ENCODE measurements at places on chromosomes 7 and 10.

GRCh38 chr10:103559776-103560175 lies 66.3 kb downstream of the NEURL1 start:
- no peak for DNase-seq

DNA sequence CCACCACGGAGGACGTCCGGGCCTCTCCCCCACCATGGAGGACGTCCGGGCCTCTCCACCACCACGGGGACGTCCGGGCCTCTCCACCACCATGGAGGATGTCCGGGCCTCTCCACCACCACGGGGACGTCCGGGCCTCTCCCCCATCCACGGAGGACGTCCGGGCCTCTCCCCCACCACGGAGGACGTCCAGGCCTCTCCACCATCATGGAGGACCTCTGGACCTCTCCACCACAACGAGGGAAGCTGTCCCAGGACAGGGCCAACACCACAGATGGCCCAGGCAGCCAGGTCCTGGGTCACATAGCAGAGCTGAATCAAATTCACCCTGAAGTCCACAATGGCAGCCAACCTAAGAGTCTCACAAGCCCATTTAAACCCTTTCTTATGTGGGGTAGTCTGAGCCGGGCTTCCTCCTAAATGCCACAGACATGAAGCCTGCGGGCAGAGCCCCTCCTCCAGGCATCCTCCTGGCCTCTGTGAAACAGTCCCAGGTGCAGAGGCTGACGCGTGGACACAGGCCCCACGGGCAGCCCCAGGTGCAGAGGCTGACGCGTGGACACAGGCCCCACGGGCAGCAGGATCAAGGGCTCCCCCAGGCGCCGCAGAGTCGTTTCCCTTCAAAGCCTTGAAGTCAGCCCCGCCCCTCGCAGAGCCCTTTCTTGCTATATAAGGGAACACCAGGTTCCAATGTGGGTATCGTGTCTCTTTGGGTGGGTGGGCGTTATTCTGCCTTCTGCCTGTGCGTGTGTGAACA lies 47.0 kb downstream of the FOXL3 start:
- DNase-seq, result no peak

DNA sequence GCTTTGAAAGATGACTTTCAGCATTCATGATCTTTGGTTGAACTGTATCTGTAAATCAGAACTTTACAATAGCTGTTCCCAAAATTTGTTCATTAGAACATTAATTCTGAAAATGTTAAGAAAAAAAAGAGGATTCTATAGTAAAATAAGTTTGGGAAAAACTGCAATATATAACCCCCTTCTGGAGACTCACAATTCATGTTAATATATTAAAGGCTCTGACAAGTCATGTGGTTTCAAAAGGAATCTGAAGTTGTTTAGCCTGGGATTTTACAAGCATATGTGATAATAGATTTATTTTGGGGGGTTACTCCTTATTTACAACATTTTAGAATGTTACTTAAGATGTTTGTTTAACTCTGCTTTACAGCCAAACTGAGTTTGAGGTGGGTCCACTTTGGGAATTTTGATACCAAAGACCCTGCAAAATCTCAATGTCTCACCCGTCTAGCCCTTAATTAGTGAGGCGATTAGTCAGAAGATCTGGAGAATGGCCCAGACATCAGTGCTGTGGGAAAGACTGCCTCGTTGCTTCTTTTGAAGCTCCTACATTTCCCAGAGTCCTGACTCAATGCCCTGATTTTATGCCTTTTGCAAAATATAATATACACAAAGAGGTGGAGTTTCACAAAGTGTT lies 40.0 kb downstream of the CDK1 start:
- DNase-seq, result no peak

GRCh38 chr10:17669185-17669872 lies 25.4 kb downstream of the STAM start:
- no peak for DNase-seq

- no peak for DNase-seq
Measured at GRCh38 chr10:98365406-98366061, 49.4 kb downstream of the PYROXD2 start.

GRCh38 chr10:101066146-101066895 lies 4.5 kb downstream of the KAZALD1 start:
- peak; percentile 50 for DNase-seq

DNA sequence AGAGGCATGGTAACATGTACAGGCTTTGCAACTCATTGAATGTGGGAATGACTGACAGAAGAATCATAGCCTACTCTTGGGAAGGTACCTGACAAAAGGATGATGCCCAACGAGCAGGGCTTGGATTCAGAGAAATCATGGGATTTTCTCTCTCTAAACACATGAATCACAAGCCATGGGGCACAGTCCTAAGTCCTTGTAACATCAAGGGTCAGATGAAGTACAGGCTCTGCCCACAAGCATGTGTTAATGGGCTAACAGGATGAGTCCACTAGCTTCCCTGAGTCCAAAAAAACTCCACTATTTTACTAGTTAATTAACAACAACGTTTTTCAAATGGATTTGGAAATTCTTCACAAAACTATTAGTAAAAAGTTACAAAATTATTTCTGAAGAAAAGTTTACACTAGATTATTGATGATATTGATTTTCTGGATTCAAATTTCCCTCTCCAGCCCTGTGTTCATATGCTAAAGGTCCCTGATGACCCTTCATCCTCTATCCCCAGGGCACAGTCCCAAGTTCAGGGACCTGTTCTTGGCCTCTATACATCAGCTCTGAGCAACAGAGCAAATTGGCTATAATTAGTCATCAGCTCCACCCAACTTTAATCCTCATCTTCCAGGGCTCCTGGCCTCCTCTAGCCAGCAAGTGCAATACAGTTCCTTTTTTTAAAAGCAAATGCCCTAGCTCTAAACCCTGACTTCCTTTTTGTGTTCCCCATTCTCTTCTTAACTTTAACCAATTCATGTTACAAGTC lies 99.8 kb downstream of the GSAP start:
- peak; percentile 97 for DNase-seq

DNA sequence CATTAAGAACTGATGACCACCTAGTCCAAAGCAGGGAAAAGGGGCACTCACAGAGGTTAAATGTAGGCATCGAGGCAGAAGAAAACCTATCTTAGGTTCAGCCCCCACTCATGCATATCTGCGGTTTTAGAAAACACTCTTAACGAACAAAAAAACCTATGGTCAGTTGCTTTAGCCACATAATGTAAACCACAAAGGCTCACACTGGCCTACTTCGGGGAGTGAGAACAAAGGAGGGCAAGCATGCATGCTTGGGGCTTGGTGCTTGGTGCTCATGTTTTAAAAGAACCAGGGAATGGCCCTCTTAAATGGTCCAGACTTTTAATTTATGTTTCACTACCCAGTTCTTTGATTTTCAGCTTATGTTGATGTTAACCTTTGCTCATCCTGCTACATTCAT lies 14.2 kb downstream of the INSYN2A start:
- DNase-seq, result peak; percentile 2

DNA sequence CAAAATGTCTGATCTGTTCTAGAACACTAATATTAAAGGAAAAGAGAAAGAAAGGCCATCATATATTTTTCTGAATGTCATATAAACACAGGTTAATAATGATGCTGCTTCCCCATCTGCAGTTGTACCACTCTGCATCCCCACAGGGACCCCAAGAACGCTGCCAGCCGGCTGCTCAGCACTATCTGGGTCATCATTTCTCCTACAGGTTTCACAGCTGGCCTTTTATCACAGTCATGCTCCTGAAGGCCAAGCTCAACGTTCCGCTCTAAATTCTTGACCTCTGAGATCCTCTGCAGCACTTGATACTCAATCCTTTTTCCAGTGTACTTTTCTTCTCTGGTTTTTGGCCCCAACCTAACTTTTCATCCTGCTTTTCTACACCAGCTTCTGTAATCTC lies 4.8 kb downstream of the IDI1 start:
- no peak for DNase-seq

DNA sequence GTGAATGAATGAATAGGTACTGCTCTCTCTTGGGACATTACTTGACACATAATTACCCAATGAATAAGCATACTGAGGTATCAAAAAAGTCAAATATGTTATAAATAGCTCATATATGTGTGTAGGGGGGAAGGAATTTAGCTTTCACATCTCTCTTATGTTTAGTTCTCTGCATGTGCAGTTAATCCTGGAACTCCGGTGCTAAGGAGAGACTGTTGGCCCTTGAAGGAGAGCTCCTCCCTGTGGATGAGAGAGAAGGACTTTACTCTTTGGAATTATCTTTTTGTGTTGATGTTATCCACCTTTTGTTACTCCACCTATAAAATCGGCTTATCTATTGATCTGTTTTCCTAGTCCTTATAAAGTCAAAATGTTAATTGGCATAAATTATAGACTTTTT lies 1.2 kb downstream of the CFTR start:
- DNase-seq, result no peak

DNA sequence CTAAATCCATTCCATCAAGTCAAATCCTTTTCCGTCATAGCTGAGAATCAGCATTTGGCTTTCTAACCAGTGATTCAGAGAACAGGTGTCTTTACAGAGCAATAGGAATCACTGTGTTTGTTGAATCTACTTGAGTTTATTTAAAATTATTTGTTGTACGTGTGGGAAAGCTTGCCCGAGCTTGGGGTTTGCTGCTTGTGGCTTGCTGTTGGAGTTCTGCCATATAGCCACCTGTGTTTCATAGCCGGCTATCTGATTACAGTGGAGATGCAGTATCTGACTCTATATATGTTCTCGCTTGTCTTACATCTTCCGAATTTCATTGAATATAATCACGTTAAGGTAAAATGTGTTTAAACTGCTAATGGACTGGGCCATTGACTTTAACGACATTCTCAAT lies 274.3 kb upstream of the MKI67 start:
- DNase-seq, result no peak

DNA sequence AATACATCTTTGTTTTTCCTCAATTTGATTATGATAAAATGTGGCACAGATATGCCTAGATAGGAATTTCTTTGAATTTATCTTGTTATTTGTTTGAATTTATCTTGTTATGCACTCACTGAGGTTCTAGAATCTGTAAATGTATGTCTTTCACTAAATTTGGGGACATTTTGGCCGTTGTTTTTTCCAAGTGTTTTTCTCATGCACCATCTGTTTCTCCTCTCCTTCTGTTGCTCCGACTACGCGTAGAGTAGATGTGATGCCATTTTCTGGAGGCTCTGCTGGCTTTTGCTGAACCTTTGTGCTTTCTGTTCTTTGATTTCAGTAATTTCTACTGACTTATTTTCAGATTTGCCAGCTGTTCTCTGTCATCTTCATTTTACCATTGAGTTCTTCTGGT lies 101.9 kb downstream of the INPP5A start:
- DNase-seq, result no peak

DNA sequence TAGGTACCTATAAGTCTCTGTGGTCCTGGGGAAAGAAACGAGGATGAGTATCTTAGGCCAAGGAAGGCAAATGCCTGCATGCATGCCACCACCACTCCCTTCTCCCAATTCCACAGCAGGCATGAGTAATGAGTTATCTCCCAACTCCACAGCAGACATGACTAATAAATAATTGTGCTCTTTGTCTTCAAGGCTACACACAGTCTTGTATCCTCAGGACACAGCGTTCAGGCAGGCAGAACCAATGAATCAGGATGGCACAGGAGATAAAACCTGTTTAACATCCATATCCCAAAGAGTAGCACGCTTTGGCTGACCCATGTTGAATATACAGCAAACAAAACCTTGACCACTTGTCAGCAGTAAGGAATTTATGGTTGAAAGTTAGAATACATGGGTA lies 229.7 kb upstream of the NFE2L3 start:
- DNase-seq, result no peak

- DNase-seq, result no peak
Measured at GRCh38 chr7:39406467-39406866, 159.7 kb upstream of the YAE1 start.

DNA sequence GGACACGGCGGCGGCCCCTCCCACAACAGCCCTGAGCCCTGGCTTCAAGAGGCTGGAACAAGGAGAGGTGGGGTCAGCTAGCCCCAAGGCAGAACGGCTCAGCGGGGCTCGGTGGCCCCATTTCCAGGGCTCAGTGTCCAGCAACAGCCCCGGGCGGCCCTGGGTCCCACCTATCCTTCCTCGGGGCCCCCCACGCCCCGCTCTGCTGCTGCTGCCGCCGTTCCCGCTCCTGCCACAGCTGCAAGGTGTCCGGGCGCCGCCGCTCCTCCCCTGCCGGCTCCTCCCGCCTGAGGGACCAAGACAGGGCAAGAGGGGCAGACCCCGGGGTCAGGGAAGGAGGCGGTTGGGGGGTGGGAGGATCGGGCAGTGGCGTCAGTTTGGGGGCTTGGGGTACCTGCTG lies 3.4 kb upstream of the SAP25 start:
- no peak for DNase-seq

DNA sequence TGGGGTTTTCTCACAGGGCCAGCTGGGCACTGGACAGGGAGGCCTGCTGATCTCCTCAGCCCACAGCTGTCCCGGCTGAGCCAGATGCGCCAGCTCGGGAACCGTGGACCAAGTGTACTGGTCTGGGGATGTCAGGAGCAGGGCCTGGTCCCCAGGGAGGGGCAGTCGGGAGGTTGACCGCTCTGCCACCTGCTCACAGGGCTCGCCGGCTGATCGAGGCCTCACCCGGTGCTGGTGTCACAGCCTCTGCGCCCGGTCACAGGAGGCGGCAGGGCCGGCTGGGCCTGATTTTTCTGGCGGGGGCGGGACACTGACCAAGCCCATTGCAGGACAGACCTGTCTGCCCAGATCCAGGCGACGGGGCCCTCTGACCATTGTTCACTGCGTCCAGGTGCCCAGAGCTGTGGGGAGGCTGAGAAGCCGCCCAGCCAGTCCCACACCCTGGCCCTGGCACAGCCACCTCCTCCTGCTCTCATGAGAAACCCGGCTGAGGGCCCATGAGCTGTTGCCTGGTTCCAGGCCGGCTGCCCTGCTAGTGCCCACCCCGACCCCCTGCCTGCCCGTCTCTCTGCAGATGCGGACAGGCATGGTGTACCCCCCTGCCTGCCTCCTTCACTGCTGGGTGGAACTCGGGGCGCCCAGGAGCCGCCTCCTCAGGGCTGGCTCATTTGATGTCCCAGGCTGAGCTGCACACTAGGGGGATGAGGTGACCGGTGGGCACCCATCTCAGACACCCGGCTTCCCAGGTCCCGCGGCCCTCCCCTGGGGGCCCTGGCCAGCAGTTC lies 3.0 kb upstream of the TMEM184A start:
- DNase-seq, result no peak

- peak; percentile 12 for DNase-seq
Measured at GRCh38 chr7:49187543-49188268, 263.4 kb downstream of the CDC14C start.

- no peak for DNase-seq
Measured at GRCh38 chr10:117449636-117450035, 74.4 kb upstream of the PDZD8 start.
